Stimulated activated naive CD4-positive, alpha-beta T cell treated with Interleukin-2 at 50 U/mL for 16 hours (primary cell): ENCODE measurements at places on chromosomes 7 and 10.

GRCh38 chr7:5854738-5855137 is 25.9 kb upstream of the OCM start:
- DNase-seq = no peak

- no peak for DNase-seq
Measured at GRCh38 chr10:6328699-6329423, 126.1 kb downstream of the PFKFB3 start.

DNA sequence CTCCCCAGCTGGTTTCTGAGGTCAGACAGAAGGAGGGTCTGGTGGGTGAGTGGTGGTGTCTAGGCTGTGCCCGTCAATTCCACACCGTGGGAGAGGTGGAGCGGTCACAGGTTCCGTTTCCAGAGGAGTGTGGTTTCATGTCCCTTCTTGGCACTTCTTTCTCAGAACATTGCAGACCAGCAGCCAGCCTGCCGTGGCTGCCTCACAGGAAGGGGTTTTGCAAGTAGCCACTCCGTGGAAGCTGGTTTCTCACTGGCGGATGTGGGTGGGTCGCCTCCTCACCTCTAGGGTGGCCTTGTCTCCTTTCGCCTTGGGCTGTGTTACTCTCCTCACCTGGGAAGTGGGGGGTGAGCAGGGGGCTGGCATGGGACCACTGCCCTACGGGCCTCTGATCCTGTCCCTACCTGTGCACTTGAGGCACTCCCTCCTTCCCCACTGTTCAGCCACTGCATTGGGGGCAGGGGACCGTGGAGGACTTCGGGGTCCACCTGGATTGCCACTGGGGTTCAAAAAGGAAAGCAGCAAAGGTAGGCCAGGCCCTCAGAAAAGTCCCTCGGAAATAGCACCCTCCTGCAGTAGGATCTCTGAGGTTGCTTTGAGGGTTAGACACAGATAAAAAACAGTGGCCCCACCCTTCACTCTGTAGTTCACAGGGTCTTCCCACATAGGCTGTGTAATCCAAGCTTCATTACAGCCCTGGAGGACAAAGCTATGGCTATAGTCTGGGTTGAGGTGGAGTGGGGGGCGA is 33.9 kb downstream of the TSPAN14 start:
- DNase-seq = peak; percentile 33

DNA sequence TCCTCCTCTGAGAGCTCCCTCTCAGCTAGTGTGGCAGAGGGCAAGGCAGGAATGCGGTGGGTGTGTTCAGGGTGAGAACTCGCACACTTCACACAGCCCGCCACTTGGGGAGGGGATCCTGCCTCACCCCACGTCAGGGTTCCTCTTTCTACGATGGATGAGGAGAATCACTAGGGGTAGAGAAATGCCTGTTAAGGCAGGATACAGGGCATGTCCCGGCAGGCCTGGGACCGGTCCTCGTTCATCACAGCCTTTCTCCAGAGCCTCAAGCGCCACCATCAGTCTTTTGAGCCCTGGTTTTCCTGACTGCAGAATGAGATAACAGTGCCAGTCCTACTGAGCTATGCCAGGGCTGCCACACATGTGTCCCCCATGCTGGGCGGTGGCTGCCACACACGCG is 546.7 kb upstream of the ADARB2 start:
- DNase-seq = no peak

GRCh38 chr7:126988022-126988421 is 264.7 kb downstream of the GRM8 start:
- DNase-seq = no peak

DNA sequence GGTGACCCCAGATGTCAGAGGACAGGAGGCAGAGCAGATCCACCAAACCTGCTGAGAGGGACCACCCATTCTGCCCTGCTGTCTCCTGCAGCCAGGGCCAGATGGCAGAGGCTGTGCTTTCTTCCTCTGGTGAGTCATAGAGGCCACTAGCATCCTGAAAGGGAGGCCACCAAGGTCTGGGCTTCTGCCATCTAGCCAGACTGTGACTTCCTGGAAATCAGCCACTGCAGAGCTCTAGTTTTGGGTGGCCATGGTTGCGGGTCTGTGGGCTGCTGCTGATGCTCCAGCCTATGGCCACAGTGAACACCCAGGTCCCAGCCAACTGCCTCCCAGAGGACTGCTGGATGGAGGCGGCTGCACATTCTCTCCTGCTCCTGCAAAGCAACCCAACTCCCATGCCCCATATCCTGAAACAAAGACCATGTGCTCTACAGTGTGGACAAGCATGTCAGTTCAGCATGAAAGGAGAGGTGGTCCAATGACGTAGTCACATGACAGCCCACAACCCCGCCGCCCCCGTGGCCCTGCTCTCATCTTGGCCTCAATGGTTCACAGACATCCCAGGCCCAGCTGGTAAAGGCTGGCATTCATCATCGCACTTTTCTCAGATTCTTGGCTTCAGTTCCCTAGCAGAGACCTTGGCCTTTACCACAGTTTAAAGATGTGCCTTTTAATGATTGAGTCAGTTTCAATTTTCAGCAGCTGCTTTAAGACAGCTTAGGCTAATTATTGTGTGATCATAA is 73.9 kb upstream of the CXCL12 start:
- DNase-seq = no peak

- no peak for DNase-seq
Measured at GRCh38 chr7:152512706-152513105, 76.9 kb upstream of the KMT2C start.

- no peak for DNase-seq
Measured at GRCh38 chr10:125265579-125265955, 105.2 kb upstream of the CTBP2 start.

- DNase-seq = no peak
Measured at GRCh38 chr10:3516234-3516922, 268.6 kb downstream of the KLF6 start.

DNA sequence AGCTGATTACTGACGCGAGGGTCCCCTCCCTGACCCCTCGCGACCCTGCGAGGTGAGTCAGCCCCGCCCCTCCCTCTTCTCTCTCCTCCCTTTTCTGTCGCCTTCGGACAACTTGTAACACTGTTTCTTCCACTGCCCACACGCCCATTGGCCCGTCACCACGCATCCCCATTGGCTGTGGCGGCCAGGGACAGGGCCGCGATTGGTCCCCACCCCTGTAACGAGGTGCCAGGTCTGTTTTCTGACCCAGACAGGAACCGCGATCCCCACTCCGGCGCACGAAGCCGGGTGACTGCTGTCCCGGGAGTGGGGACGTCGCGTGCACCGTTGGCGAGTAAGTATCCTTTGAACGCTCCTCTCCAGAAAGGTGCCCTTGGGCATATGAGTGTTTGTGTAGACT is at the start of gene STRA8:
TSS of gene STRA8 (plus strand) at position 269 of the 400 bp plus-strand sequence. CDS start 6,687 bp downstream, outside the sequence.
- DNase-seq = no peak

- DNase-seq = no peak
Measured at GRCh38 chr7:134444198-134444960, 14.5 kb downstream of the AKR1B1 start.

- DNase-seq = no peak
Measured at GRCh38 chr10:110802090-110802489, 69.6 kb upstream of the PDCD4 start.

DNA sequence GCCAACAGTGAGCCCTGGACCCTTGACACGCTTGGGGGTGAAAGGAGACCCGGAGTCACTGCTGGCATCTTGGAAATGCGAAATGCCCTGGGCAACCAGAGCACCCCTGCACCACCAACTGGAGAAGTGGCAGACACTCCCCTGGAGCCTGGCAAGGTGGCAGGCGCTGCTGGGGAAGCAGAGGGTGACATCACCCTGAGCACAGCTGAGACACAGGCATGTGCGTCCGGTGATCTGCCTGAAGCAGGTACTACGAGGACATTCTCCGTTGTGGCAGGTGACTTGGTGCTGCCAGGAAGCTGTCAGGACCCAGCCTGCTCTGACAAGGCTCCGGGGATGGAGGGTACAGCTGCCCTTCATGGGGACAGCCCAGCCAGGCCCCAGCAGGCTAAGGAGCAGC is 98.5 kb downstream of the TACC2 start:
- no peak for DNase-seq

DNA sequence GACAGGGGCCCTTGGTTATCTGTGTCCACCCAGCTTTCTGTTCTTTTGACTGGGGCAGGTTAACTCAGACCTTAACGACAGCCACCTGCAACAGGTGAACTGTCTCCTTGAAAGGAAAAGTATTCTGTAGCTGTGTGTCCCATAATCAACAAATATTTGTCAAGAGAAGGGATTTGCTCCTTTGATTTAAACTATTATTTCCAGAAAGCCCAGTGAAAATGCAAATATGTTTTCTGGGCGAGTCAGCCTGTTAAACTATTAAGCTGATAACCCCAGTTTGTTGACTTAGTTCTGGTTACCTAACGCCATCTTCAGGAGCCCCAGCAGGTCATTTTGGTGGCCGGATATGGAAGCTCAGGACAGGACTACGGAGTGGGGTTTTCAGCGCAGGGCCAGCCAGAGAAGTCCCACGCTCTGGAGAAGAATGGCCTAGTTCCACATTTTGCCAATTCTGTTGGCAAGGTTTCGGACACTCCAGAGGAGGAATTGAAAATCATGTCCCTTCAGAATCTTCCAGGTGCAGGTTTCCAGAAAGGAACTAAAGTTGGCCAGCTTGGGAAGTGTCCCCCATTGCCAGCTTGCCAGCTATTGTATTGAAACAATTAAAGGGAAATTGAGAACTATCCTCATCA is 54.5 kb downstream of the ADRA2A start:
- DNase-seq = no peak

DNA sequence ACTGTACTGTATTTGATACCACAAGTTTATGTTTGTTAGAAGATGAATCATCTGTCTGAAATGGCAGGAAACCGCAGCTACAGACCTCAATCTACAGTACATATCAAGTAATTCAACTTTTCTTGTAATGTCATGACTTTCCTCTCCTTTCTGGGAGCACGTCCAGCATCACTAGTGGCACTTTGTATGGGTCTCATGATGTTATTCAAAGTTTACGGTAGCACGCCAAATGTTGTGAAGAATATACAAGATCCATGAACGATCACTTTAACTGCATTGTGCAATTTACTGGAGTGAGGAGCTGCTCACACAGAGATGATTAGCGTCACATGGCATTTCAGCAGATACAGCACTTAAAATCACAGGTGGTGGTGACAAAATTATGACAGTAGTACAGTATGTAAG is 257.8 kb upstream of the GNAI1 start:
- no peak for DNase-seq

GRCh38 chr10:131242007-131242406 is 69.5 kb downstream of the TCERG1L start:
- no peak for DNase-seq

- DNase-seq = no peak
Measured at GRCh38 chr7:39613577-39613976, 9.8 kb upstream of the RALA start.

DNA sequence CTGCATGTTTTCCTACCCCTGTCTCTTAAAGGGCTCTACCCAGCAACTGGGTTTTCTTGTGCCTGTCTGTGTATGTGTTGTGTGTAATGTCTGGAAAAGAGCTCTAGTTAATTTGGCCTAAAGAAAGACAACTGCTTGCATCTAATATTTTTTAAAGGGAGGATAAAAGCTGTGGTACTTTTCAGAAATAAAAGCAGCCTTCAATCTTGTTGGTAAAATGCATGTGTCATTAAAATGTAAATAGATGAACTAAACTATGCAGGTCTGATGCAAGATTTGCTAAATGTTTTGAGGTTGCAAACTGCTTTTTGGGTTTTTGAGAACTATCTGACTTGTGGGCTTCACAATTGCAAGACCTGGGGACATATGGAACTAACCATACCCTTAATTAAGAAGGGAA is 445.3 kb downstream of the HTR7 start:
- no peak for DNase-seq

GRCh38 chr10:122373721-122374120 is 787 bp upstream of the PLEKHA1 start:
- no peak for DNase-seq

GRCh38 chr10:14543904-14544210 is 213.1 kb upstream of the FRMD4A start:
- DNase-seq = no peak

DNA sequence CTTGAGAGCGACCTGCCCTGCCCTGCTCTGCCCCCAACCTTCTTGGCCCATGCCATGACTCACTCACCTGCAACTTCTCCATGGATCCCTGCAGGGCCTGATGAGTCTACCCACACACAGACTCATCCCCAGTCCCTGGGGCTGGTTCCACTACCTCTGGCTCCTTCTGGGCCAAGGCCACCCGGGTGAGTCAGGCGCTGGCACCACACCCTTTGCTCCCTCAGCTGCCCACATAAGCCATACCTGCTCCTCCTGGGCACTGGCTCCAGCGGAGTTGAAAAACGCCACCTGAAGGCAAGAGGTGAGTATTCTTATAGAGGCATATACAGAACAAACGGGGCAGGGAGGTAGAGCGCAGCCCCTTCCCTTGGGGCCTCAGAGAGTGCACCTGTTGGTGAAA is 16.2 kb upstream of the MTPAP start:
- DNase-seq = no peak

- no peak for DNase-seq
Measured at GRCh38 chr10:99850767-99851340, 68.4 kb downstream of the ABCC2 start.

- no peak for DNase-seq
Measured at GRCh38 chr10:70786799-70787415, 1.7 kb upstream of the TBATA start.

- DNase-seq = no peak
Measured at GRCh38 chr10:103452506-103453230, 498 bp upstream of the CALHM2 start.
